ENCODE measurements at places on chromosomes 16 and 17.

DNA sequence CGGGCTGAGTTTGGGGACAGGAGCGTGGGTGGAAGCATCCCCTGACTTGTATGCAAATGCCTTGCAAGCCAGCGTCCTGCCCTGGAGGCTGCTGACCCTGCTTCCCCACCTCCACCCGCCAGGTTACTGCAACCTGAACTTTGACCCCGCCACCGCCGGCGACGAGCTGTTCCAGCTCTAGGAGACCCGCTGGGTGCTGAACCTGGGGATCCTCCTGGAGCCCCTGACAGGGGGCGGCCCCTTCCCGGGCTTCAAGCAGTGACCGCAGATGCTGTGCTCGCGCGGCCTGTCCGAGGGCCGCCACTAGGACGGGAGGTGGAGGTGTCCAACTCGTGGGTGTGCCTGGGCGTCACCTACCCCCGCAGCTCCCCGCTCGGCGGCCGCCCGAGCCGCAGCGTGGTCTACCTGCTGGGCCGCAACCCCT lies 10.7 kb upstream of the SLC16A5 start:
- no peak for DNase-seq

- no peak for DNase-seq
Observed at GRCh38 chr16:471353-472198, 46.1 kb downstream of the RAB11FIP3 start.

DNA sequence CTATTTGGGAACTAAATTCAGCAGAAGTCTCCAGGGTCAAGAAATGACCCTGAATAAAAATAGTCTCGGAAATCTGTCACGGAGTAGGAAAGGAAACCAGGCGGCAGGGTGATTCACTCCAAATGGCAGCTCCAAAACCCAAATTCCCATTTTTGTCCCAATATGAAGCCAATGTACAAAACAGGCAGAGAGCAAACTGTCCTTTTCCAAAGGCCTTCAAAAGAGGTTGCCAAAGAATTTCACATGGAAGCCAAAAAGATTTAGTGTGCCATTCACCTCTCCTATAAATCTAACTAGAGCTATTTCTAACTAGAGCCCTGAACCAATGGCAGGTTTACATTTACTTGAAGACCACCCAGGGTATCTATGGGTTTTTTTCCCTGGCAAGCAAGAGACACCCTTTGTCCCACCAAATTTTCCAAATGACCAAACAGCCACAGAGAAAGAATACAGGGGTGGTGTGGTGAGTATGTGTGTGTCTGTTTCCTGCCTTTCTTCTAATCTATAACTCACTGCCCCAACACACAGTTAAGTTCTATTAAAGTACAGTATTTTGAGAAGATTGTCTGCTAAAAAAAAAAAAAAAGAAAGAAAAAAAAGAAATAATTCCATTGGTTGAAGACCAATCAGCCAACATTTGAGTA lies 6.8 kb downstream of the MYO1D start:
- DNase-seq, result no peak

GRCh38 chr17:58338841-58339754 lies 10.5 kb upstream of the TSPOAP1 start:
- DNase-seq, result no peak

- DNase-seq, result no peak
Observed at GRCh38 chr17:55263569-55264277, 1.0 kb upstream of the HLF start.

- DNase-seq, result no peak
Observed at GRCh38 chr16:11074131-11074530, 129.8 kb downstream of the CLEC16A start.

GRCh38 chr16:15907863-15908478 lies 19.6 kb upstream of the CEP20 start:
- no peak for DNase-seq

GRCh38 chr17:66829386-66829864 lies 5.5 kb upstream of the CACNG5 start:
- no peak for DNase-seq

- no peak for DNase-seq
Observed at GRCh38 chr17:69539781-69540319, 125.4 kb downstream of the MAP2K6 start.
